K562 (cell line): ENCODE measurements at places on chromosomes 16 and 17.
A peak's percentile ranks its signal among the peaks of the same experiment; 100 is the strongest.

- H3K4me3 ChIP-seq = no peak overlapping the region
- H3K27me3 ChIP-seq = no peaks in the 10 kb centered on the region
- no peak overlapping the region for H3K27ac ChIP-seq
- no peaks in the 10 kb centered on the region for H3K4me1 ChIP-seq
- no peak for DNase-seq
Observed at GRCh38 chr17:5897275-5897911, 172.8 kb upstream of the WSCD1 start.

DNA sequence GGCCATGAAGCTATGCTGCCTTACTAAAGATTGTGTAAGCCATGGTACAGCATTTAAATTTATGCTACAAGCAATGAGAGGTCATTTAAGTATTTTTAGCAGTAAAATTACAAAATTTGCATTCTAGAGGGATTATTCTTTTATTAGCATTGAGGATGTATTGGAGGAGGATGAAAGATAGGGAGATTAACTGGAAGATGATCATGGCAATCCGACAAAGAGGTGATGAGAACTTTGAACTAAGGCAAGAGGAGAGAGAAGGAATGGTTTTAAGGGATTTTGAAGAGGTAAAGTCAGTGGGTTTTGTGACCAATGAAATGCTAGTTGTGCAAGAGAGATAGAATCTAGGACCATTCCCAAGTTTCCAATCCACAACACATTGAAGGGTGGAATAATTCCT is 129.9 kb downstream of the SNX11 start:
- no peaks in the 10 kb centered on the region for H3K27me3 ChIP-seq
- peaks cover 10% of the 10 kb centered on the region for H3K4me1 ChIP-seq
- H3K4me3 ChIP-seq = no peak overlapping the region
- no peak for DNase-seq

DNA sequence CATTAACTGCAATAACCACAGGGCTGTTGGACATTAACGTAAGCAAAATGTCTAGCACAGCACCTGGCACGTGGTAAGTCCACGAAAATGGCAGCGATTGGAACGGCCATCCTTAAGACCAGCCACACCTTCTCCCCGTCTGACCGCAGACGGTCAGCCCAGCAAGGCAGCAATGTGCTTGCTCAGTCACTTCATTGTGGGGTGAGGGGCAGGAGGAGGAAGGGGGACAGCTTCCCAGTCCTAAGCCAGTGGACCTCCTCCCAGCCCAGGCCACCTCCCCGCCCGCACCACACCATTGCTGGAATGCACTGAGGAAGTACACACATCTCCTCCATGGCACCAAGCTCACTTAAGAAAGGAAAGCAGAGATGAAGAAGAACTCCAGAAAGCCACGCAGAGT is 8.6 kb upstream of the MYLK3 start:
- peaks cover 9% of the 10 kb centered on the region; the same call in 1 of the 3 replicates for H3K4me1 ChIP-seq
- no peaks in the 10 kb centered on the region for H3K36me3 ChIP-seq
- no peak for DNase-seq
- no peak overlapping the region; the same call in 2 of the 3 replicates for H3K27ac ChIP-seq
- H3K27me3 ChIP-seq = no peaks in the 10 kb centered on the region
- H3K4me3 ChIP-seq = no peak overlapping the region

DNA sequence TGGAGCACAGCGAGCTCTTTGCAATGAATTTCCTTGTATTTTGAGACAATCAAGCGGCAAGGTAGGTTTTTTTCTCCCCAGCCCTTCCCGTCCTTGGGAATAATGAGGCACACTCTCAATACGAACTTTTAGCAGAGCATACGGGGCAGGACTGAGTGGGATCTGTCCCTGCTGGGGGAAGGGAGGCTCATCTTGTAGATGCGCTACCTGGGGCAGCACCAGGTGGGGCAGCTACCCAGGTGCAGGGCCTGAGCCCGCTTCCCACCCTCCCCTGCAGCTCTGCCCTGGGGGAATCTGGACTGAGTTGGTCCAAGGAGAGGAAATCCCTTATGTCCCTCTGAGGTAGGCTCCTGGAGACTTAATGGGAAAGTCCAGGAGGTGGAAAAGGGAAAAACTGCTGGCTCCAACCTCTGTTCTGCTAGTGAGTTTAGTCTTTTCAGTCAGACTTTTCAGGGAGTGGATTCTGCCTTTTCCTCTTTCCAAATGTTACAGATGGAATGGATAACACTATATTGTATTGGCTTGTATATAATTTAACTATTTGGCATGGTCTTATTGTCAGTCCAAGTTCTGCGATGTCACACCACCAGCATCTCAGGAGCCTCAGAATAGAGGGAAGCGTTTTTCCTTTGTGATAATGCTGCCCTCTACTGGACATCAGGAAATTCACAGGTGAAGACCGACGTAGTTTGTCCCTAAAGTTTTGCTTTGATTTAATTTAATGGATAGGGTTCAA is 9.6 kb upstream of the CES1 start:
- H3K27me3 ChIP-seq = no peaks in the 10 kb centered on the region
- no peak overlapping the region for H3K4me3 ChIP-seq
- peak; percentile 61 for DNase-seq

DNA sequence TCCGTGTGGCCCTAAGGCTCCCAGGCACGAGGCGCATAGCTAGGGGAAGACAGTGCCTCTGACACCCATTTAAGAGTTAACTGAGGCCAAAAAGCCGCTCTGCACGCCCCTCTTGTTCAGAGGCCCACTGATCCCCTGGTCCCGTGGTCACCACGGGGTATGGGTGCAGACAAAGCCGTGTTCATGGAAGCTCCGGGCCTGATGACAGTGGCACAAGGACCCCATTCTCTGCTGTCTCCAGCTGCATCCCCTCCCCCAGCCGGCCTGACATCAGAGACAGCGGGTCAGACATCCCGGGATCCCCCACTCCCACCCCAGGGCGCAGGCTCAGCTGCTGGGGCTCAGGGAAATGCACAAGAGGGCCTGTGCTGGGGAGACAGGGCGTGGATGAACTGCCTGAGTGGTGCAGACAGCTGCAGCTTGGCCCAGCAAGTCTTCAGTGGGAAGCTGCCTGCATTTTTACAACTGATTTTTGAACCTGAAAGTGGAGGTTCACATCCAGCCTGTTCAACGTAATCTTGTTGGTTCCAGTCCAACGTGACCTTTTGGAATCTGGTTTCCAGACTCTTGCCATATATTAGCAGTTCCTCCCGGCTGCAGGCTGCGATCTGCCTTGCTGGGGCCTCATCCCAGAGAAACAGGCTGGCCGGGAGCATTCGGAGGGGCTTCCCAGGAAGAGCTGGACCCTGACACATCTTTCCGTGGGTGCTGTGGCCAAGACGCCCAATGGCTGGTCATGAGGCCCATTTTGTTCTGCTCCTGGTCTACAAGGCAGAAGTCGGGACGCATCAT is 9.7 kb upstream of the BAHCC1 start:
- H3K4me3 ChIP-seq = no peak overlapping the region
- DNase-seq = no peak
- no peak overlapping the region for H3K27ac ChIP-seq
- H3K36me3 ChIP-seq = no peaks in the 10 kb centered on the region

- H3K4me1 ChIP-seq = no peaks in the 10 kb centered on the region
- no peak for DNase-seq
- no peaks in the 10 kb centered on the region for H3K36me3 ChIP-seq
Observed at GRCh38 chr17:43679911-43680310, 18.2 kb upstream of the MEOX1 start.

GRCh38 chr17:10984220-10984619 is 146.3 kb upstream of the PIRT start:
- H3K36me3 ChIP-seq = no peaks in the 10 kb centered on the region
- no peaks in the 10 kb centered on the region for H3K27me3 ChIP-seq
- no peak for DNase-seq
- H3K4me1 ChIP-seq = no peaks in the 10 kb centered on the region
